ENCODE measurements at places on chromosomes 13 and 19.

- no peak for DNase-seq
Observed at GRCh38 chr13:56066321-56066720, 1074.4 kb upstream of the PRR20A start.

GRCh38 chr13:21297447-21297846 lies 121.0 kb downstream of the MRPL57 start:
- no peak for DNase-seq

GRCh38 chr13:95858286-95859075 lies 181.5 kb downstream of the DNAJC3 start:
- DNase-seq: no peak

DNA sequence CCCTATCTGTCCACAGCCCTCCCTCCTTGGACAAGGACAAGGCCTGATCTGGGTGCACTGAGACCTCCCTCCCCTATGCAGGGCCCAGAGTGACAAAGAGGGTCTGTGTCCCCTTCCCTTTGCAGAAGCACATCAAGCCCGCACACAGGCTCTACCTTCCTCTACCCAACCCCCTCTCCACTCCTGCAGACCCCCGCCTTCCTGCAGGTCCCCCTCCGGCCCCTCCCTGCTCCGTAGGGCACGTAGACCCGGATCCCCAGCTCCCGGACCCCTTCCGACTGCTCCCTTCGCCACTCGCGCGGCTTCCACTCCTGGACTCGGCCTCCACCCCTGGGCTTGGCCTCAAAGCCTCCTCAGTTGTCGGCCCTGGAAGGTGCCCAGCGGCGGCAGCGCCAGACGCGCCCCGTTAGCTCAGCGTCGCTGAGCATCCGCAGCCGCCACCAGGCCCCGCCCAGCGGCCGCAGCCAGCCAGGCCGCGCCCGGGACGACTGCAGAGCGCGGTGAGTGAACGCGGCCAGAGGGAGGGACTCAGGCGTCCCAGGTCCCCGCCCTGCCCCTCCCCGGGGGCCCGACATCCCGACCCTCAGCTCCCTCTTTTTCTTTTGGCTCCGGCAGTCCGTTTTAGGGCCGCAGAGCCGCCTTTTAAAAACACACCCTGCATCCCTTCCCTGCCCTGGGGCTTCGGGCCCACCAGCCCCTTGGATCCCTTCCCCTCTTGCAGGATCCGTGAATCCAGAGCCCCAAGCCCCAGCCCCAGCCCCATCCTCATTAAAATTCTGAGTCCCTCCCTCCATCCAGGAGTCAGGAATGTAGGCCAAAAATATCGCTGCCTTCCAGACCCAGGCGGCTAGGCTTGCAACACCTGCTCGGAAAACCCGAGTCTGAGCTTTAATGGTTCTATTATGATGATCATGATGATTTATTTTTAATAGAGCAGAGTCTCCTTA lies 1.5 kb upstream of the MYADM start:
- DNase-seq: no peak

GRCh38 chr19:55173714-55174409 lies 6.2 kb downstream of the SYT5 start:
- DNase-seq: no peak

Measured in GM04503 (cell line).